ENCODE measurements at places on chromosomes 7 and 10.

DNA sequence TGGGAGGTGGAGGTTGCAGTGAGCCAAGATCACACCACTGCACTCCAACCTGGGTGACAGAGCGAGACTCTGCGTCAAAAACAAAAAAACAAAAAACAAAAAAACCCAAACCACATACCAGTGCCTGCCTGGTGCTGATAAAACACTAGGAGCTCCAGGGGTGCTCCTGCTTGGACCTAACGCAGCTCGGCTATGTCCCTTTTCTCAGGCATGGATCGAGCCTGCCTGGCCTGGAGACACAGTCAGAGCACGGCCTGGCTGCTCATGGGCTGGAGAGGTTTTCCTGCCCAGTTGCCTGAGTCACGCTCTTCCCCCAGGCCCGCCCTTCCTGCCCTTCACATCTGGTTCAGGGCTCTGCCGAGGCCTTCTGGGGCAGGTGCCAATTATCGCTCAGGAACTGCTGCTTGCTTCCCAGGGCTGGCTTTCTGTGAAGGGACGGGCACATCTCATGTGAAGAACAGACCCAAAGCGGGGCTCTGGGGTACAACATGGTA lies 12.6 kb upstream of the NPFFR1 start:
- DNase-seq: no peak

DNA sequence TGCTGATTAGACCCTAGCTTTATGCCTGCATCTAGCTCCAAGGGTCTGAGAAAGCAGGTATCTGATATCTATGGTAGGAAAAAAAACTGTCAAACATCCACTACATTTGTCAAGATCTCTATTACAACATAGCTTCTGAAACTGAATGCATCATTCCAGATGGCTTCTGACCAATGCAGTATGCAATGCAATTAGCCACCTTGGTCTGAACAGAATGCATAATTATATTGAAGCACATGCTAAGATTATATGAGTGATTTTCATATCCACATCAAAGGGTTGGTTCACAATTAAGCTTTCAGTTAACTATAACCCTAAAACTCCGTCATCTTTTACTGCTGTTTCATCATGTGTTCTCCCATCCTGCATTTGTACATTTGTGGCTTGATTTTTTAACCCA lies 271.4 kb downstream of the POLR1F start:
- DNase-seq: no peak

GRCh38 chr10:16986406-16987205 lies 143.0 kb downstream of the CUBN start:
- DNase-seq: no peak

- DNase-seq: no peak
Observed at GRCh38 chr7:154946166-154946565, 56.8 kb downstream of the PAXIP1 start.

DNA sequence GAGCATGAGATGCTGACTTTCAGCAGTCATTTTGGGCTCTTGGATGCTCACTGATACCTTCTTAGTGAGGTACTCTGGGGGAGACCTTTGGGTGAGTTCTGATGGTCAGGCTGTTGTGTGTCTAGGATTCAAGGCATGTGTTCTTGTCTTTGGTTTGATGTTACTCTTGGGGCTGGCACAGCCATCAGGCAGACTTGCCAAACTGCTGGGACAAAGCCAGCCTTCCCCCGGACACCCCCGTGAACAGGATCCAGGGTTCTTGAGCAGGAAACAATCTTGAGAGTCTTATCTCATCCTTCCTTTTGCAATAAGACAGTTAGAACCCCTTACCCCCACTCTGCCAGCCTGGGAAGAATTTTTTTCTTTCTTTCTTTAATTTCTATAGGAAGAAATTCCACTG lies 42.2 kb downstream of the SUFU start:
- DNase-seq: no peak

DNA sequence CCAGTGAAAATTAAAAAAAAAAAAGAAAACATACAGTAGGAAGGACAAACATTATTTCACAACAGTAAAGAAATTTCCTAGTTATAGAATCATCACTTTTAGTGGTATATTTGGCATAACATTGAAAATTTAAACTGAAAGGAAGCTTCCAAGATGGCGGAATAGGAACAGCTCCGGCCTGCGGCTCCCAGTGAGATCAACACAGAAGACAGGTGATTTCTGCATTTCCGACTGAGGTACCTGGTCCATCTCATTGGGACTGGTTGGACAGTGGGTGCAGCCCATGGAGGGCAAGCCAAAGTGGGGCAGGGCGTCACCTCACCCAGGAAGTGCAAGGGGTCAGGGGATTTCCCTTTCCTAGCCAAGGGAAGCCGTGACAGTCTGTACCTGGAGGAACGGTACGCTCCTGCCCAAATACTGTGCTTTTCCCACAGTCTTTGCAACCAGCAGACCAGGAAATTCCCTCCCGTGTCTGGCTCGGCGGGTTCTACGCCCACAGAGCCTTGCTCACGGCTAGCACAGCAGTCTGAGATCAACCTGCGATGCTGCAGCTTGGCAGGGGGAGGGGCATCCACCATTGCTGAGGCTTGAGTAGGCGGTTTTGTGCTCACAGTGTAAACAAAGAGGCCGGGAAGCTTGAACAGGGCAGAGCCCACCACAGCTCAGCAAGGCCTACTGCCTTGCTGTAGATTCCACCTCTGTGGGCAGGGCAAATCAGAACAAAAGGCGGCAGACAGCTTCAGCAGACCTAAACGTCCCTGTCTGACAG lies 19.4 kb downstream of the PON3 start:
- no peak for DNase-seq

- no peak for DNase-seq
Observed at GRCh38 chr7:3998060-3998459, 684.0 kb upstream of the FOXK1 start.

DNA sequence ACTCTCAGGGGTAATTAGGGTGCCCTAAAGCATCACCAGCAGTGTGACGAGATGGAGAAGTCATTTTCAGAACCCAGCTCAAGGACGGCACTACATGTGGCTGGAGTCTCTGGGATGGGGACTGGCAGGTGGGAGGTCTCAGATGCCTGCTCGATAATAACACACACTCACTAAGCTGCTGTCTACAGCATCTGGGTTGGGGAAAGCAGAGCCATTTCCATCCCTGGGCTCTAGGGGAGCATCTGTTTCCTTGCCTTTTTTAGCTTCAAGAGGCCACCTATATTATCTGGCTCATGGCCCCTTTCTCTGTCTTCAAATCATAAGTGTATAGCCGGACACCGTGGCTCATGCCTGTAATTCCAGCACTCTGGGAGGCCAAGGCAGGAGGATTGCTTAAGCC lies 79.6 kb downstream of the SH3PXD2A start:
- DNase-seq: no peak

DNA sequence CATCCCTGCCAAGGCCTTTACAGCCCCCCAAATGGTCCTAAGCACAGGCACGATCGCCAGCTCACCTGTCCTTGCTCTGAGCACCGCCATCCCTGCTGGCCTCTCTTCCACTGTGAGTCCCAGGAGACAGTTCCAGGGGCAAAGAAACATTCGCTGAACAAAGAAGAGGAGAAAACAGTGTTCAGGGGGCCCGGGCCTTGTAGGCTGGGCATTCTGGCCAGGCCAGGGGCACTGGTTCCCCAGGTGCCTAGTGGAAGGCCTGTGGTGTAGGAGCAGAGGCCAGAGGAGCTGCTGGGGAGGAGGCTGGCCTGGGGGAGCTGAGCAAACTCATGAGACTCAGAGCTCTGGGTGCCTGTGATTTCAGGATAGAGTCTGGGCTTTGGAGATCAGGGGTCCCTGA lies 22.6 kb downstream of the AQP1 start:
- no peak for DNase-seq

DNA sequence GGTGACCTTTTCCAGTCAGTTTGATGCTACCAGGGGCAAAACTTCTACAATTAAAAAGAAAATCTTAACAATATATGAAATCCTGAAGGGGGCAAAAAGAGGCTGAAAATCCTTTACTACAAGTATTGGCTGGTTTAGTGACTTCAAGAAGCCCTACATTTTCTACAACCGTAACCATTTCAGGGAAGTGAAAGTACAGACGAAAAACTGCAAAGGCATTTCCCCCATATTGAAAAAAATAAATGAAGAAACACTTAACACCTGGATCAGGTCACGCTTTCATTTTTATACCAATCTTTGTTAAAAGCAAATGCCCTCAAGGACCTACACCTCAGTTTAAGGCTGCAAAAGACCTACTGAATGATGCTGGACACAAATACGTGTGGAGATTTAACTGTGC lies 38.6 kb downstream of the IL6 start:
- no peak for DNase-seq

DNA sequence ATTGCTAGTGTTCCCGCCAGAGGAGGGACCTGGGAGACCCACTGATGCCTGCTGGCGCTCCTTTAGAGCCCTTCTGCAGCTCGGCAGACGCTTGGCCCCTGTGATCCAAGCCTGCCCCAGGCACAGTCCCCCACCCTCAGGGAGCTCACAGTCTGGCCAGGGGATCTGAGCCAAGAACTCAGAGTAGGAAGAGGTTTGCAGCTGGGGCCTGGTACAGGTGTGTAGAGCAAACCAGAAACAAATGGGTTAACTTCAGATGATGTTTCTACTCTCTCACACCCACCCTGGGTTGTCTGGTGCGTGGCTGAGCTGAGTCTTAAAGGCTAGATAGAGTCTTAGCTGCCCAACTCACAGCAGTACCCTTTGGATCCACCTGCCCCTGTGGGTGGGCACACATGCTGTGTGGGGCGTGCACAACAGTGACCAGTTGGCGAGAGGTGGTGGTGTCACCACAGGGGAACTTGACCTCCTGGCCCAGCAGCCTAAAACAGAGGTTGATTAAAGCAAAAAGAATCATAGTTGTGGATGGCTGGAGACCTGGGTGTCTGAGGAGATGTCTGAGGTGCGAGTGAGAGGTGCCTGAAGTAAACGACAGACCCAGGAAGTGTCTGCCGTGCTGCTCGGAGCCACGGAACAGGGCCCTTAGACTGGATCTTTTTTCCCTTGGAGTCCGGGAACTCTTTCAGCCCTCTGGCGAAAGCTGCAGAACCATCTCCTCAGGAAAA lies 31.2 kb upstream of the SRGN start:
- no peak for DNase-seq

- no peak for DNase-seq
Observed at GRCh38 chr10:77671594-77672252, 34.1 kb upstream of the KCNMA1 start.

GRCh38 chr10:88987243-88987725 lies 3.3 kb upstream of the FAS start:
- DNase-seq: no peak

GRCh38 chr10:31700181-31700611 lies 228.4 kb downstream of the ARHGAP12 start:
- DNase-seq: no peak

- DNase-seq: no peak
Observed at GRCh38 chr10:33831591-33831990, 497.1 kb upstream of the NRP1 start.

DNA sequence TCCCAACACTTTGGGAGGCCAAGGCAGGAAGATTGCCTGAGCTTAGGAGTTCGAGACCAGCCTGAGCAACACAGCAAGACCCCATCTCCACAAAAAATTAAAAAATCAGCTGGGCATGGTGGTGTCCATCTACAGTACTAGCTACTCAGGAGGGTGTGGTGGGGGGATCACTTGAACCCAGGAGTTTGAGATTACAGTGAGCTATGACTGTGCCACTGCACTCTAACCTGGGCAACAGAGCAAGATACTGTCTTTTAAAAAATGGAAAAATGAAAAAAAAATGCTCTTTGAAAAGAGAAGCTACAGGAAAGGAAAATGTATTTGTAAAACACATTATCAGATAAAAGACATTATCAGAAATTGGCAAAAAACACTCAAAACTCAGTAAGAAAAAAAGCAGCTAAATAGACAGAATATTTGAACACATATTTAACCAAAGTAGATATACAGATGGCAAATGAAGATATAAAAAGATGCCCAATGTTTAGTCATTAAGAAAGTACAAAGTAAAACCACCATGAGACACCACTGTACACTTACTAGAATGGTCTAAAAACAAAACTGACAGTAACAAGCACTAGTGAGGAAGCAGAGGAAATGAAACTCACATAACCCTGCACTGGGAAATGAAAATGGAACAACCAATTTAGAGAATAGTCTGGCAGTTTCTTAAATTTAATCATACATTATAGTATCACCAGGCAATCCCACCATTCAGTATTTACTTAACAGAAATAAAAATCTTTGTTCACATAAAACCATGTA lies 40.5 kb downstream of the NRBF2 start:
- DNase-seq: no peak

DNA sequence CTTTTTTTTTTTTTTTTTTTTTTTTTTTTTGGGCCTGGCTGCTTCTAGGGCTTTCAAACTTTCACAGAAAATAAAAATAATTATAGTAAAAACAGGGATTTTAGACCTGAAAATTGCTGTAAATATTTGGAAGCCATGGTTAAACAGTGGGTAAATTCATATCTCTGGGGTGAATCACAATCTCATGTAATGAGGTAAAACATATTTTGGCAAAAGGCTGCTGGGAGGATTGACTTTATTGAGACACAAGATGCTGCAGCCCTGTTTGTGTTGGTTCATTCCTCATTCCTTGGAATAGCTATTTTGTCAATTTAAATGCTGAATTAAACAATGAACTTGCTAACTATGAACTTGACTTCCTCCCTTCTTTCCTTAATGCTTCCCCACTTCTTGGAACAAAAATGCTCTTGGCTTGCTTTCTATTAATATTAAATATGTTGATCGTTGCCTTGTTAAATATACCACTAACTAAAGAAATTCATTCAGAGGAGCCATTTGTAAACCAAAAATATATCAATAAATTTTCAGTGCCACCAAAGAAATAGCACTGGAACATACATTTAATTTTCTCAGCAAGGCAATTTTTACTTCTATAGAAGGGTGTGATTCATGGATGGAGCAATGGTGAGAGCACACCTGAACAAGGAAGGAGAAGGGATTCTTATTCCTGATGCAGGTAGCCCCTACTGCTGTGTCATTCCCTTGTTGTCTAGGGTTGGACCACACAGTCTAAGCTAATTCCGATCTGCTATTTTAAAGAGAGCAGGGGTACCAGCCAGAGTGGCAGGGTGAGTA lies 24.6 kb downstream of the AGK start:
- no peak for DNase-seq

GRCh38 chr10:102003541-102003940 lies 52.4 kb downstream of the ARMH3 start:
- no peak for DNase-seq

GRCh38 chr10:132449811-132450181 lies 52.8 kb downstream of the PWWP2B start:
- DNase-seq: no peak

GRCh38 chr10:77927402-77928246 lies 1.1 kb upstream of the DLG5 start:
- no peak for DNase-seq

- DNase-seq: no peak
Observed at GRCh38 chr10:17802976-17803375, 6.2 kb upstream of the MRC1 start.

GRCh38 chr10:132685101-132685891 lies 100.7 kb downstream of the NKX6-2 start:
- peak; percentile 86 for DNase-seq

DNA sequence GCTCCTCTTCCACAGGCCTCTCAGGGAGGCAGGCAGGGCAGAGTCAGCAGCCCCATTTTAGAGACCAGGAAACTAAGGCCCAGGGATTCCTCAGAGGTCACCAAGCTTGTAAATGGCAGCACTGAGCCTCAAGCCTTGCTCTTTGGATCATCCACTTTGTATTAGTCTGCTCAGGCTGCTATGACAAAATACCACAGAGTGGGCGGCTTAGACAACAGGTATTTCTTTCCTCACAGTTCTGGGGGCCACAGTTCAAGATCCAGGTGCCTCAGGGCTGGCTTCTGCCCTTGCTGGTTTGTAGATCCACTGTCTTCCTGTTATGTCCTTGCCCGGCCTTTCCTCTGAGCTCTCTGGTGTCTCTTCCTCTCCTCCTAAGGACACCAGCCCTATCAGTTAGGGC lies 151.2 kb downstream of the GRK5 start:
- no peak for DNase-seq

- no peak for DNase-seq
Observed at GRCh38 chr7:15950299-15950698, 263.8 kb upstream of the MEOX2 start.
